ENCODE measurements at places on chromosomes 16 and 17. TPM values are rescaled to one million over a fixed set of nuclear protein-coding genes. Genes with fewer than 3 reads are reported as not detected.

Gene ERAL1
- 24.0 TPM for total RNA-seq

Gene NPIPA2
- not detected for total RNA-seq

Gene SCGB1C2
- not detected for total RNA-seq

Gene LPO
- not detected for total RNA-seq

Gene C16orf92
- not detected for total RNA-seq

Gene SECTM1
- 14.7 TPM for total RNA-seq

Gene PDE6G
- not detected for total RNA-seq

Gene MATCAP1
- 10.7 TPM for total RNA-seq

Gene DUSP14
- total RNA-seq: 55.8 TPM

Gene CACNG3
- total RNA-seq: not detected

Gene TMEM92
- not detected for total RNA-seq

Gene ALOX15
- total RNA-seq: not detected

Gene CD79B
- total RNA-seq: 5.4 TPM

Gene PLCG2
- 0.19 TPM for total RNA-seq

Gene BICDL2
- 0.56 TPM for total RNA-seq

Gene DNAI2
- total RNA-seq: not detected

Gene STXBP4
- 13.5 TPM for total RNA-seq

Gene SRCIN1
- not detected for total RNA-seq

Measured in regular cardiac myocyte (primary cell).